ENCODE measurements at places on chromosomes 12 and 14. TPM values are rescaled to one million over a fixed set of nuclear protein-coding genes. Genes with fewer than 3 reads are reported as not detected.

PGF gene
- polyA plus RNA-seq = not detected

SERPINA6 gene
- not detected for polyA plus RNA-seq

IL22 gene
- polyA plus RNA-seq = not detected

SLC25A47 gene
- not detected for polyA plus RNA-seq

ACOT6 gene
- polyA plus RNA-seq = not detected

SCAF11 gene
- polyA plus RNA-seq = 123 TPM

HNRNPA1 gene
- polyA plus RNA-seq = 748 TPM

PIK3C2G gene
- not detected for polyA plus RNA-seq

TAS2R42 gene
- polyA plus RNA-seq = not detected

TMCC3 gene
- 15.2 TPM for polyA plus RNA-seq

KRT77 gene
- polyA plus RNA-seq = not detected

CAPZA3 gene
- polyA plus RNA-seq = not detected

CYP27B1 gene
- 0.09 TPM for polyA plus RNA-seq

CD4 gene
- 6.6 TPM for polyA plus RNA-seq

FSCB gene
- polyA plus RNA-seq = not detected

ERP27 gene
- polyA plus RNA-seq = 1.9 TPM

ASPG gene
- not detected for polyA plus RNA-seq

DDX51 gene
- 8.9 TPM for polyA plus RNA-seq

AKAP5 gene
- 0.66 TPM for polyA plus RNA-seq

SSTR1 gene
- not detected for polyA plus RNA-seq

TAS2R7 gene
- polyA plus RNA-seq = not detected

GLIPR1 gene
- 147 TPM for polyA plus RNA-seq

AQP2 gene
- not detected for polyA plus RNA-seq

PLEKHG7 gene
- 12.0 TPM for polyA plus RNA-seq

NTN4 gene
- not detected for polyA plus RNA-seq

CRIP1 gene
- 1,925 TPM for polyA plus RNA-seq

OTX2 gene
- not detected for polyA plus RNA-seq

ALDH2 gene
- 11.9 TPM for polyA plus RNA-seq

KRT82 gene
- not detected for polyA plus RNA-seq

GYS2 gene
- polyA plus RNA-seq = not detected

VEZT gene
- polyA plus RNA-seq = 21.5 TPM

P2RX7 gene
- polyA plus RNA-seq = 3.8 TPM

OR4E2 gene
- not detected for polyA plus RNA-seq

KHNYN gene
- 26.5 TPM for polyA plus RNA-seq

SLC6A12 gene
- polyA plus RNA-seq = not detected

ADAM21 gene
- 0.18 TPM for polyA plus RNA-seq

TULP3 gene
- polyA plus RNA-seq = 10.0 TPM

Data from IgD-negative memory B cell (primary cell).